ENCODE measurements at places on chromosomes 16 and 17.

DNA sequence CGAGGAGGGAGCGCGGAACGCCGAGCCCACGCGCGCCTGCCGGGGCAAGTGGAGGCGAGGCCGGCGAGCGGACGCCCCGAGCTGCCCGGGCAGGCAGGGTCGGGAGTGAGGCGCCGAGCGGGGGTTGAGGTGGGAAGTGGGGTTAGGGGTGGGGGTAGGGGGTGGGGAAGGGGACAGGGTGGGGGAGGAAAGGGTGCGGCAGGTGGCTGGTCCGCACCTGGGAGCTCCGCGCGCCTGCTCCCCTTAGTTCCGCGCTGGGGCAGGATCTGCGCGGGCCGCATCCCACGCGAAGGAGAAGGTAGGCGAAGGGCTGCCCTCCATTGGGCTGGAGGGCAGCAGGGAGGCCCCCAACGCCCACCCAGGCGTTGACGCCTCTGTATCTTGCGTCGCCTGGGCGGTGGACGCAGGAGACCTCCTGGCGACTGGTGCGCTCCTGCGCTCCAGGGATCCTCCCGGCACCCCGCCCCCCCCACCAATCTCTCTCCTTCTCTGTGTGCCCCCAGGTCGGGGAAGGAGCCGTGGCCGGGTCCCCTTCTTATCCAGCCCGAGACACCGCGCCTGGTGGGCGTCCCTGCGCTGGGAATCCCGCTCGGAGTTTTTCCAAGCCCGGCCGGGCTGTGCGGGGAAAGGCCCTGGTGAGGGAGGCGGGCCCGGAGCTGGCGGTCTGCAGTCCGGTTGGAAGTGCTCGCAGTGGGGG, 51.3 kb upstream of the AMZ2 start:
- no peak for DNase-seq

DNA sequence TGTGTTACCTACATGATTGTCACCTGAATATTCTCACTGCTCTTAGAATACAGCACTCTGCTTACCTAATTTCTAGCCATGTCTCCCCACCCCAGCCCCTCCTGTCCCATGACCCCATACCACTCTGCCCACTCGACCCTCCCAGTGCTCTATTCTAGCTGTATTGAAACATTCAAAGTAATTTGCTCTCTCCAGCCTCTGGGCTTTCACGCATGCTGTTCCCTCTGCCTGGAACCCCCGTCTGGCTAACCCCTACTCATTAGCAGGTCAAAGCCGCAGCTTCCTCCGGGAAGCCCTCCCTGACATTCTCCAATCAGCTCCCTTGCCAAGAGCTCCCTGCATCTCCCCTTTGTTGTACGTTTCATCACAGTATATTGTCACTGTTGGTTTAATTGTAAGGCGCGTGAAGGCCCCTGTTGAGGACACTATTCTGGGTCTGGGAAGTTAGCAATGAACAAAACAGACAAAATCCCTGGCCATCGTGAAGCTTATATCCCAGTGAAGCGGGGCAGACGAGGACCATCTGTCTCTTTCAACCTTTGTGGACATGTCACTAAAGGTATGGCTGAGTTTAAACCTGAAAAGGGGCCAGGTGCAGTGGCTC, 72.3 kb upstream of the LHX1 start:
- no peak for DNase-seq

DNA sequence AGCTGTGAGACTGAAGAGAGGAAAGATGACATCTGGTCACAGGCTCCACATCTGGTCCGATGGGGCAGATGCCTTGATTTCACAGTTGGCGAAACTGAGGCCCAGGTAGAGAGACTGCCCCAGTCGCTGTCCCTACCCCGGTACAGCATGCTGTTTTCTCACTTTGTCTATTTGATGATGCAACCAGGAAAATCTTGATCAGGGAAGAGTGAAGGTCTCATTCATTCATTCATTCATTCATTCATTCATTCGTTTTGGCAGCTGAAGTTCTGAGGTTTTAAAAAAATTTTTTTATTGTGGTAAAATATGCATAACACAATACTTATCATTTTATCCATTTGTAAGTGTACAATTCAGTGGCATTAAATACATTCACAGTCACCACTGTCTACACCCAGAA, 19.7 kb downstream of the CMIP start:
- no peak for DNase-seq

DNA sequence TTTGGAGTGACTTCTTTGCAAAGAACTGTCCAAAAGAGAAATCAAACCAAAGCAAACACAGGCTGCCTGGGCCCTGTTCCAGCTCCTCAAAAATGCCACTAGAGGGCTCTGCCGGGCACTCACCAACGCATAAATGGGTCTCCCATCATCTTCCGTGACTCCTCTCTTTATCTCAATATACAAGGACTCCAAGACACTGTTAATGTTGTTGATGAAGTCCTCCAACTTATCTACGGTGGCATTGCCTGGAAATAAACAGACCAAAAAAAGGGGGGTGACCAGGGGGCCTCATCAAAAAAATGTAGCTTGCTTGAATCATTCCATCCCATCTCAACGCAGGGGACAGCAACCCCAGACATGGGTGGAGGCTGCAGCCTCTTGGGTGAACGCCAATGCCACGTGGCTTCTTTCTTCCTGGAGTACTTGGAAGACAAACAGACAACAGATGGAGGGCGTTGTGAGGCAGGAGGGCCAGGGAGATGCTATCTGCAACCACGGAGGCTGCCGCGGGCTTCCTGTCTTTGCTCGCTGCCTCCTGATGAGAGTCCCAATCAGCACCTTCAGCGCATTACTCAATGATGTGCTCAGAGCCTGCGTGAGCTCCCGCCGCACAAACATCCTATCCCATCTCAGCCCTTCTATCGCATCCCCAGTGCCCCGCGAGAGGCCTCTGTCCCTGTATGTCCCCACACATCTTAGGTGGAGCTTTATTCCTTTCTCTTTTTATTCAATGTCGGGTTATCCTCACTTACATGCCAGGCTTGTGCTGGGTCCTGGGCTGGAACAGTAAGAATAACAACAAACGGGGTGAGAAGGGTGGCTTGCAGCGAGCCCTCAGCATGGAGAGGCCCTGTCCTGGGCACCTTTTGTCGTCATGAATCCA, 32.0 kb downstream of the KDM8 start:
- DNase-seq = peak; percentile 85

- no peak for DNase-seq
Observed at GRCh38 chr17:62178579-62178978, 113.5 kb upstream of the MED13 start.

GRCh38 chr17:79609673-79610645, 892 bp downstream of the RBFOX3 start:
- DNase-seq = no peak

DNA sequence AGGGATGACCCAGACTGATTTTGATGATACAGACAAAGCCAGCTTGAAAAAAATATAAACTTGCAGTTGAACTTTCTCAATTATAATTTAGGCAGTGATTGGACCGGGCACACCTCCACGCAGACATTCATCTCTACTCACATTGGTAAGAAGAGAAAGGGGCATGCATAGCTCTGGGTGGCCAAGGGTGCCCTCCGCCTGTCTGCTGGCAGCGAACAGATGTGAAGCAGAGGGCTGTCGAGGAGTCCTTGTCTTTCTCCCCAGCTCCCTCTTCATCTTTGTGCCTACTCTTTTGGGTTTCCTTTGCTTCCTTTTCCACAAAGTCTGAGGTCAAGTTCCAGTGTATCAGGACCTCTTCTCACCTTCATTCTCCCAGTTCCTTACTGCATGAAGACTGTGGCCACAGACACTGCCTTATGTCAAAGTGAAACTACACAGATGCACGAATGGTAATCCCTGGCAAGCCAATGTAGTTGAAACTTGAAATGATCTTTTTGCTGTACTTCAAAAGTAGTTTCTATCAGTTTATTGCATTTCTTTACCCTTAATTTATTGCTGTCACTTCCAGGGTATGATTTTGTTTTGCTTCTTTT, 343.7 kb upstream of the SOX9 start:
- DNase-seq = no peak

GRCh38 chr16:22694887-22695382, 119.0 kb upstream of the HS3ST2 start:
- no peak for DNase-seq

DNA sequence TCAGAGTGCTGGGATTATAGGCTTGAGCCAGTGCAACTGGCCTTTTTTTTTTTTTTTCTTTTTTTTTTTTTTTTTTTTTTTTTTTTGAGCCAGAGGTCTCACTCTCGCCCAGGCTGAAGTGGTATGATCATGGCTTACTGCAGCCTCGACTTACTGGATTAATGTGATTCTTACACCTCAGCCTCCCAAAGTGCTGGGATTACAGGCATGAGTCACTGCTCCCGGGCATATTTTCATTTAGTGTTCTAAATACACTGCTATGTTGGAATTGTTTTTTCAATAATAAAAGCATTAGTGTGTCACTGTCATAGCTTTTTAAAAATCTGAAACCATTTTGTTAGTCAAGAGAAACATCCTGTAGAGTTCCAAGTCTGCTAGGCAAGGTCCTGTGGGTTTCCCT, 40.3 kb downstream of the NDE1 start:
- DNase-seq = no peak

GRCh38 chr16:28492511-28492910, 637 bp upstream of the CLN3 start:
- no peak for DNase-seq

- no peak for DNase-seq
Observed at GRCh38 chr16:78142788-78143187, 43.3 kb downstream of the WWOX start.

- no peak for DNase-seq
Observed at GRCh38 chr17:3534881-3535252, 22.7 kb downstream of the TRPV3 start.

DNA sequence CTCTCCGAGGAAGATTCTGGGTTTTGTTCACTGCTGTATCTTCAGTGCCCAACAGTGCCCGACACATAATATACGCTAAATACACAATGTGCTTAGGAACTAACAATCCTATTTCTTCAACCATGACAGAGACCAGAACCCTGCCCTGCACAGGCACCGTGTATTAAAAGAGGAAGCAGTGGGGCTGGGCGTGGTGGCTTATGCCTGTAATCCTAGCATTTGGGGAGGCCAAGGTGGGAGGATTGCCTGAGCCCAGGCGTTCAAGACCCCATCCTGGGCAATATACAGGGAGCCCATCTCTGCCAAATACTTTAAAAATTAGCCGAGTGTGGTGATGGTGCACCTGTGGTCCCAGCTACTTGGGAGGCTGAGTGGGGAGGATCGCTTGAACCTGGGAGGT, 19.3 kb downstream of the ARL2BP start:
- DNase-seq = no peak

DNA sequence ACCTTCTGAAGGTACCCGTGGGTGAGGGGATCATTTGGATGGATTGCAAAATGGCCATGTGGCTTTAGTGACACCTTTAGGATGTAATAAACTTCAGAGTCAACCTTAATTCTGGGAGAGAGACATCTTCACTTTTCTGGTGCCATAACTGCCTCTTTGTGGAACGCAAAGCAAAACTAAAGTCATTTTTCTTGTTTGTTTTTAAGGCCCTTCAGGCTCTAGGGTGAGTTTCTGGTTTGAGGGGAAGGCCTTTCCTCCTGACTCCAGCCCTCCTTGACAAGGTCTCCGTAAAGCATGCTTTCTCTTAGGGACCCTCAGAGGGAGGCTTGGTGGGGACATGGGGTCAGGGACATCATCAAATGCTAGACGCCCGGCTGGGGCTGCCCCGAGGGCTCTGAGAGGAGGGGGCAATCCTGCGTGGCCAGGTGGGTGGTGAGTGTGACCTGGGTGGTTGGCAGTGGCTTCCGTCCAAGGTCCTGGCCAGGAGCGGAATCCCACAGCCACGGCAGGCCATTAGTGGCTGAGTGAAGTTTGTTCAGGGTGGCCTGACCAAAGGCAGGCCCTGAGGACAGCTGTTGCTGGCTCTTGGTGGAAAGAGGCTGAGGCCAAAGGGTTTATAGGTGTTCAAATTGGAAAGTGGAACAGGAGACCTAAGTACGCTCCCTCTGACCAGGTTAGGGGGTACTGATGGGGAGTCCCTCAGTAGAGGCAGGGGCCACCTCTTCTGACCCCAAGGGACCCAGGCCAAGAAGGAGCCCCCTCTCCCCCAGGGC, 112.2 kb downstream of the METRNL start:
- DNase-seq = no peak

- no peak for DNase-seq
Observed at GRCh38 chr16:64841071-64841470, 280.8 kb downstream of the CDH11 start.

DNA sequence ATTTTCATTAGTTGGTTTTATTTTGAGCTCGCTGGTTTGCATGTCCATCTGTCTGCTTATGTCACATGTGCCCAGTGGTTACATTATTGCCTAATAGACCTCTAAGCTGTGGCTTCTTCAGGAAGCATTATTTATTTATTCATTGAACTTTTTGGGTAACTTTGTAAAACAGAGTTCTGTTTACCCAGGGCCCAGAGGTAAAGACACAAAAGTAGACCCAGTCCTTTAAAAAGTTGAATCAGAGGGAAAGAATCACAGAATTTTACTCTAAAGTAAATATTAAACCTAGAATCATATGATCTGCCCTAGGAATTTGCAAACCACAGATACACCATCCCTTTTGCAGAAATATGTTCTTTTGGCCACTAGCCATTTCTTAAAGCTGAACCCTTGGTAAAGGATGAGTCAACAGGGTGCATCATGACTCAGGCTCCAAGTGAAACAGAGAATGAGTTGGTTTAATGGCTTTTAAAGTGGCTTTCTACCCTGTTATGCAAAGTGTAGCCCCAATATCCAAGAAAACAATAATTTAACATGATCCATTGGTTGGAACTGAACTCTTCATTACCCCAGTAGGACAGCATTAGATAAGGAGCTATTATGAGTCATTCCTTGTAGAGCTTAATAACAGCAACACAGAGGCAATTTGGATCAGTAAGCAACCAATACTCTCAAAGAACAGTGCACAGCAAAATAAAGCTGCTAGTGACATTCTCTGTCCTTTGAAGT, 236.3 kb downstream of the KCNJ2 start:
- no peak for DNase-seq

GRCh38 chr16:58001781-58002415, 691 bp downstream of the USB1 start:
- no peak for DNase-seq

DNA sequence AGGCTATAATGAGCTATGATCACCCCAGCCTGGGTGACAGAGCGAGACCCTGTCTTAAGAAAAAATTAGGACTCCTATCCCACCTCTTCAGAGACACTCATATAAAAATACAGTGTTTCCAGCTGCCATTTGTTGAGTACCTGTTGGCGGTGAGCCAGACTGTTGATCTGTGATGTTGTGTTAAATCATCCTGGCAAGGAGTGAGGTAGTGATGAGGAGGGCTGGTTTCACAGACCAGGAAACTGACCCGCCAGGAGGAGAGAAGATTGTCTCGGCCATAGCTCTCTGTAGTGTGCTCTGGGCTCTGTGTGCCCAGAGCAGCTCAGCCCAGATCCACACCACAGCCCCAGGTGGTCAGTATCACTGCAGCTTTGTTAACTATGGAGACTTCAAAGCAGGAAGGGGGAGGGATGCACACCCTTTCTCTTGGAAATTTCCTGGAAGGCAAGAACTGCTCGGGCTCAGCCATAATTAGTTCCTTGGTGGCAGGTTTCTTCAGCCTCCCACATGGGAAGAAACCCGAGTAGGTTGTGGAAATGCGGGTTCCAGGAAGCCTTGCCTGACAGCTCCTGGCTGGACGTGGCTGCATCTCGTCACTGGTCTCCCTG, 343.0 kb downstream of the SNX29 start:
- DNase-seq = no peak

Data from cerebellar nuclear complex (tissue), 1 donor.